ENCODE measurements at places on chromosomes 7 and 10.

- DNase-seq = peak; percentile 8
Measured at GRCh38 chr7:126780993-126781392, 471.7 kb downstream of the GRM8 start.

GRCh38 chr10:9334270-9334669, 1279.8 kb downstream of the GATA3 start:
- DNase-seq = no peak

DNA sequence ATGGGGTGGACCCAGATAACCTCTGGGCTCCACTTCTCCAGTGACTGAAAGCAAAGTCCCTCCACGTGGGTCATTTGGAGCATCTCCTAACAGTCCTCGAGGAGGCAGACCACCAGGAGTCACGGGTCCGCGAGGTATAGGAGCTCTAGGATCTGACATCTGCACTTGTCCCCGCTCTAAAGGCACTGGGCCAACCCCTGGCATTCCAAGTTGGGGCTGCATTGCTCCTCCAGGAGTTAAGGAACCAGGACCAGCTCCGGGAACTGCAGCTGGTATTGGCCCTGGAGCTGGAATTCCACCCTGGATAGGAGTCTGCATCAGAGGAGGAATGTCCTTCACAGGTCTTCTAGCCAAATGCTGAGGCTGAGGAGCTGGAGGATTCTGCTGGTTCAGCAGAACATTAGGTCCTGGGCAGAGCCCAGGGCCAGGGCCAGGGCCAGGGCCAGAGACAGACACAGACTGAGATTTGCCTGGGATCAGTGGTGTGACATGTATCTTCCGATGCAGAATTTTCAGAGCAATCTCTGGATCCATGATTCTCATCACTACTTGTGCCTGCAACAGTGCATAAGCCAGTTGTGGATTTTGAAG, 827 bp downstream of the CSTF2T start:
- DNase-seq = no peak

DNA sequence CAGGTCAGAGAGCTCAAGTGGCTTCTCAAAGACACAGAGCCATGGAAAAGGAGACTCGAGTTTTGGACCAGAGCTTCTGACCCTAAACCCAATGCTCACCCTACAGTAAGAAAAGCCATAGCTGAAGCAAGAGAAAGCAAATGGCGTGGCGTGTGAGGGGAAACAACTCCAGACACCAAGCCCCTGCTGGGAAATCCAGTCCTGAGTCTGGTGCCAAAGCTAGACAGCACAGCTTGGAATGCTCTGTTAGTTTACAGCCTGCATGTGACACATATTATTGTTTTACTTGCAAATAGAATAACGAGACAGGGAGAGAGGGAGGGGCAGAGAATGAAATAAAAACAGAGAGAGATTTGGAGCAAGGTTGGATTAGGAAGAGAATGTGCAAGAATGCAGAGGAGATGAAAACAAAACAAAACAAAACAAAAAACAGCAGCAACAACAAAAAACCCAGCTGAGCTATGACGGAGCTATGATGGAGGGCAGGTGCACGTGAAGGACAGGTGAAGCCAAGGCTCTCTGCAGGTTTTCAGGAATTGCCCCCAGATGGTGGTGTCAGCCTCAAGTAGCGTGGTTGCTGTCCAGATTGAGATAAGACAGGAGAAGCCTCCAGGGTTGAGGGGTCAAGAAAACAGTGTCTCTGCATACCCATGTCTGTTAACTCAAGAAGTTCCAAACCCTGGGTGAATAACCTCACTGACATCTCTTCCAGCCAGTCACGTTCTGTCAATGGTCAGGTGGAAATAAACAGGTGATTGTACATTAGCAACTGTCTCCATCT, 69.7 kb upstream of the LRRC18 start:
- DNase-seq = no peak

- no peak for DNase-seq
Measured at GRCh38 chr7:46279290-46279689, 358.2 kb upstream of the IGFBP3 start.

GRCh38 chr10:71289421-71290130, 29.5 kb upstream of the SLC29A3 start:
- no peak for DNase-seq

Measured in GM10248 (cell line).